Upper lobe of right lung (tissue), 1 donor: ENCODE measurements at places on chromosomes 7 and 10. TPM values are rescaled to one million over a fixed set of nuclear protein-coding genes. Genes with fewer than 3 reads are reported as not detected.

Gene PRRT4
- 0.26 TPM for total RNA-seq

Gene COL28A1
- total RNA-seq = 0.61 TPM

Gene OR6B1
- not detected for total RNA-seq

Gene GPR85
- 2.9 TPM for total RNA-seq

Gene PTPN20
- total RNA-seq = 2.6 TPM

Gene PIP
- total RNA-seq = not detected

- no peaks in the 10 kb centered on the region for H3K36me3 ChIP-seq
- no peak for DNase-seq
- peaks cover 71% of the 10 kb centered on the region for H3K4me1 ChIP-seq
- no peak overlapping the region for H3K4me3 ChIP-seq
Measured at GRCh38 chr7:99139036-99139435, 4.9 kb downstream of the SMURF1 start.

- H3K4me1 ChIP-seq = no peaks in the 10 kb centered on the region
- H3K36me3 ChIP-seq = no peaks in the 10 kb centered on the region
- no peak for DNase-seq
- no peaks in the 10 kb centered on the region for H3K27me3 ChIP-seq
- no peak overlapping the region for H3K4me3 ChIP-seq
Measured at GRCh38 chr10:69636626-69637605, 6.9 kb downstream of the FAM241B start.

GRCh38 chr10:116364868-116365267 is 40.6 kb downstream of the CCDC172 start:
- H3K27me3 ChIP-seq = no peaks in the 10 kb centered on the region
- no peak overlapping the region for H3K4me3 ChIP-seq
- no peaks in the 10 kb centered on the region for H3K36me3 ChIP-seq
- H3K27ac ChIP-seq = no peak overlapping the region

DNA sequence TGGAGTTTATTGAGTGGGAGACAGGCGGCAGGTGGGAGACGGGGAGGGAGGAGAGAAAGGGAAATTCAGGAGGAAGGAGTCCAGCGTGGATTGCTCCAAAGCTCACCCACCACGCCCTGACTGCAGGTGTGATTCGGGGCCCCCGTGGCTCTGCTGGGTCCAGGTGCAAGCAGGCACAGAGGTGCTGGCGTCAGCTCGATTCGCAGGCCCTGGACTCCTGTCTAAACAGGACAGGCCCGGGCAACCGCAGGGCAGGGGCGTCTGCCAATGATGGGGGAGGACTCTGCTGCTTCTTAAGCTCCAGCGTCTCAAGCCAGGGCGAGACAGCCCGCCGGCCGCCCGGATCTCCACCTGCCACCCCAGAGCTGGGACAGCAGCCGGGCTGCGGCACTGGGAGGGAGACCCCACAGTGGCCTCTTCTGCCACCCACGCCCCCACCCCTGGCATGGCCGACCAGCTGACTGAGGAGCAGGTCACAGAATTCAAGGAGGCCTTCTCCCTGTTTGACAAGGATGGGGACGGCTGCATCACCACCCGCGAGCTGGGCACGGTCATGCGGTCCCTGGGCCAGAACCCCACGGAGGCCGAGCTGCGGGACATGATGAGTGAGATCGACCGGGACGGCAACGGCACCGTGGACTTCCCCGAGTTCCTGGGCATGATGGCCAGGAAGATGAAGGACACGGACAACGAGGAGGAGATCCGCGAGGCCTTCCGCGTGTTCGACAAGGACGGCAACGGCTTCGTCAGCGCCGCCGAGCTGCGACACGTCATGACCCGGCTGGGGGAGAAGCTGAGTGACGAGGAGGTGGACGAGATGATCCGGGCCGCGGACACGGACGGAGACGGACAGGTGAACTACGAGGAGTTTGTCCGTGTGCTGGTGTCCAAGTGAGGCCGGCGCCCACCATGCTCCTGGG is at the start of gene CALML3:
Gene CALML3, plus strand, starts transcription at position 321 of the 920 bp plus-strand sequence. Its CDS starts 125 bp downstream, at position 446.
- H3K4me1 ChIP-seq = no peaks in the 10 kb centered on the region
- no peaks in the 10 kb centered on the region for H3K36me3 ChIP-seq
- no peak within 1 kb of the TSS for H3K27ac ChIP-seq

DNA sequence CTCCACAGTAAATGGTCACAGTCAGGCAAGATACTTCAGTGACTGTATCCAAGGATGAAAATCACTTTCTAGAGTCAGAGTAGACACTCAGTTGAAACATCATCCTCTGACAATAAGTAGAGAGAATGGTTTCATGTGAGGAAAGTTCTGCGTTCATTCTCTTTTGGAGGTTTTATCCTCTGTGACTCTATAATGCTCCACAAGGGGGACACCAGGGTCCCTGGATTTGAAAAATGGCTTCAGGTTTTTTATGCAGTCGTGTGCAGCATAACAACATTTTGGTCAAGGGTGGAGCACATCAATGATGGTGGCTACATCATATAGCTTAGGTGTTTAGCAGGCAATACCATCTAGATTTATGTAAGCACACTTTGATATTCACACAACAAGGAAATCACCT is 40.4 kb downstream of the TMEM168 start:
- no peaks in the 10 kb centered on the region for H3K36me3 ChIP-seq
- DNase-seq = no peak
- H3K4me1 ChIP-seq = no peaks in the 10 kb centered on the region
- no peak overlapping the region for H3K27ac ChIP-seq
- H3K4me3 ChIP-seq = no peak overlapping the region

DNA sequence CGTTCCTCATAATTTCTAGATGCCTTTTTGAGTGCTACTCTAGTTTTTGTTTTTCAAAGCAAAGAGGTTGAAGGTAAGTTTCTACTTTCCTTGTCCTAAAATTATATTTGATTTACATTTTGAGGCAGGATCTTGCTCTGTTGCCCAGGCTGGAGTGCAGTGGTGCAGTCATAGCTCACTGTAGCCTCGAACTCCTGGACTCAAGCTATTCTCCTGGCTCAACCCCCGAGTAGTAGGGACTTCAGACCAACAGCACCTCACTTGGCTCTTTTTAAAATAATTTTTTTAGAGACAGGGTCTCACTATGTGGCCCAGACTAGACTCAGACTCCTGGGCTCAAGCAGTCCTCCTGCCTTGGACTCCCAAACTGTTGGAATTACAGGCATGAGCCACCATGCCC is 14.8 kb downstream of the EIF4EBP2 start:
- H3K4me3 ChIP-seq = no peak overlapping the region
- DNase-seq = no peak
- H3K27me3 ChIP-seq = no peaks in the 10 kb centered on the region
- peaks cover 41% of the 10 kb centered on the region for H3K36me3 ChIP-seq

DNA sequence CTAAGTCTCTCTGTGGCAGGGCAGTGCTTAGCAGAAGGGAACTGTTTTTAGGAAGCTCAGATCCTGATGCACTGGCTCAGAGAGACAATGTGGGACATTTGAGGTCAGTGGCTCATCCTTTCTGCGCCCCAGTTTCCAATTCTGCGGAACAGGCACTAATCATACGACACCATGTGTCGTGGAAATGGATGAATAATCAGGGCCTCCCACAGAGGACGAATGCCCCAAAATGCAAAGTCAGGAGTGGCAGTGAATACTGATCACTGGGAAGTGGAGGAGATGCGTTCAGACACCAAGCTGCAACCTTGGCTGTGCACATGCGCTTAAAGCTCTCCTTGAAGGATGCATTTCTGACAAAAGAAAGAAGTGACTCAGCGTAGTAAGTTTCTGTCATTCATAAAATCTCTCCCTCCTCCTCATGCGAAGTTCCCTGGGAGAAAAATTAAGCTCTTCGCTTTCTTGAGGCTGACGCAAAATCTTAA is 21.9 kb upstream of the ECHDC3 start:
- H3K4me1 ChIP-seq = no peaks in the 10 kb centered on the region
- no peak overlapping the region for H3K4me3 ChIP-seq
- no peak overlapping the region for H3K27ac ChIP-seq
- DNase-seq = no peak
- no peaks in the 10 kb centered on the region for H3K27me3 ChIP-seq
- H3K36me3 ChIP-seq = no peaks in the 10 kb centered on the region

DNA sequence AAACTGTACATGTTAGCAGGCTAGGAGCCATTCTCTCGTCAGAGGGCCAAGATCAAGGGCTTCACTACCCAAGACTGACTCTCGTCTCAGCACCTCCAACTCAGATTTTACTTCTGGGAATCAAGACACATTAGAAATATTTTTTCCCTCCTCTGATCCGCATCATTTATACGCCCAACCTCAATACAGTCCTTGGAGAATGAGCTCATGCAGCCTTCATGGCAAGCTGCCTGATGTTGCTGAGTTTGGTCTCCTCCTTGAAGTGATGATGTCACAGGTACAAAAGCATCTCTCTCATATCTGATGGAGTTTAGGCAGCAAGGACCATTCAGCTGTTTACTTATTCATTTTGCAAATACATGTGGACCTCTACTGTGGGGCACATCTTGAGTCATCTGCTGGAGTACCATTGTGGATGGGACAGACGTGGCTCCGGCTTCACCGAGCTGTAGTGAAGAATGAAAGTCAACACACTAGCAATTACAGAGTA is 114.0 kb downstream of the BMPER start:
- no peak overlapping the region for H3K4me3 ChIP-seq
- no peaks in the 10 kb centered on the region for H3K36me3 ChIP-seq
- peak; percentile 72 for DNase-seq

DNA sequence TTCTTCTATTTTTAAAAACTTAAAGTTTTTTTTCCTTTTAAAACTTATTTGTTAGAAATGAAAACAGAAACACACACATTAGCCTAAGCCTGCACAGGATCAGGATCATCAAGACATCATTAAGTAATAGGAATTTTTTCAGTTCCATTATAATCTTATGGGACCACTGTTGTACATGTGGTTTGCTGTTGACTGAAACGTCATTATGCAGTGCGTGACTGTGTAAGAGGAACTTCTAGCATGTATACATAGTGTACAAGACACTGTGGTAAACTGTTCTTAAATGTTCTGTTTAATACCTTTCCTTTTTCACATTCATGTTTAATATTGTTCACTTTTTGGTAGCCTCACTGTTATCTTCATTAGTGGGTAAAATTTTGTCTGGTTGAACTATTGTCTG is 12.1 kb downstream of the ENTPD7 start:
- no peaks in the 10 kb centered on the region for H3K27me3 ChIP-seq
- peaks cover 9% of the 10 kb centered on the region for H3K4me1 ChIP-seq
- peaks cover 9% of the 10 kb centered on the region for H3K36me3 ChIP-seq
- no peak overlapping the region for H3K4me3 ChIP-seq
- no peak overlapping the region for H3K27ac ChIP-seq
- DNase-seq = no peak

- H3K4me3 ChIP-seq = no peak overlapping the region
- no peak for DNase-seq
- H3K4me1 ChIP-seq = no peaks in the 10 kb centered on the region
- no peaks in the 10 kb centered on the region for H3K36me3 ChIP-seq
Measured at GRCh38 chr10:95116869-95117269, 47.6 kb upstream of the CYP2C8 start.

- no peaks in the 10 kb centered on the region for H3K36me3 ChIP-seq
- H3K27ac ChIP-seq = no peak overlapping the region
- H3K4me3 ChIP-seq = no peak overlapping the region
- DNase-seq = no peak
- no peaks in the 10 kb centered on the region for H3K4me1 ChIP-seq
Measured at GRCh38 chr10:44051091-44051490, 333.8 kb downstream of the CXCL12 start.

GRCh38 chr7:31122649-31123058 is 70.5 kb downstream of the ADCYAP1R1 start:
- H3K27me3 ChIP-seq = no peaks in the 10 kb centered on the region
- H3K36me3 ChIP-seq = no peaks in the 10 kb centered on the region
- H3K27ac ChIP-seq = no peak overlapping the region
- no peak for DNase-seq
- no peak overlapping the region for H3K4me3 ChIP-seq
- peaks cover 3% of the 10 kb centered on the region for H3K4me1 ChIP-seq

GRCh38 chr10:110723224-110723891 is 79.2 kb downstream of the RBM20 start:
- no peaks in the 10 kb centered on the region for H3K36me3 ChIP-seq
- no peaks in the 10 kb centered on the region for H3K27me3 ChIP-seq
- H3K4me3 ChIP-seq = no peak overlapping the region
- no peak overlapping the region for H3K27ac ChIP-seq

DNA sequence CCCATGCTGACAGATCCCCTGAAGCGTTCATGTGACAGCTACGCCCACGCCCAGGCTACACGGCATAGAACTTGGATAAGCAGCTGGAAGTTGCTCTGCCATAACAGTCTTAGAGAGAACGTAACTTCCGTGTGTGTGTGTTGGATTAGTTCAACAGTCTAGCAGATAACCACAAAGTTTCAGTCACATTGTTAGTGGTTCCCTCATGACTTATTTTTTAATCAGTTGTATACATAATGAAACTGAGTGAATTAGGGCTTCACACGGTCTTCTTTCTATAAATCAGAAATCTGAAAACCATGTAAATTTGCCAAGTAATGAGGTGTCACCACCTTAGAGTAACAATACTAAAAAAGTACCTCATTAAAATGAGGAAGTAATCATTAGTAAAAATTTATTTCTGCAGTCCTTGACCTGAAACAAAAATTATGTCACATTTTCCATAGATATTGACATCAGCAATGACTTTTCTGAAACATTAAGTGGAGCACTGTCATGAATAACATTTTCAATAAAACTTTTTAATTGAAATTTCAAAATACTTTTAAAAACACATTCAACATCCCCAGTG is 21.7 kb upstream of the MACC1 start:
- no peaks in the 10 kb centered on the region for H3K4me1 ChIP-seq
- no peaks in the 10 kb centered on the region for H3K36me3 ChIP-seq
- DNase-seq = peak; percentile 81
- no peaks in the 10 kb centered on the region for H3K27me3 ChIP-seq
- no peak overlapping the region for H3K27ac ChIP-seq
- H3K4me3 ChIP-seq = no peak overlapping the region

- no peak for DNase-seq
- peaks cover 3% of the 10 kb centered on the region for H3K4me1 ChIP-seq
- H3K4me3 ChIP-seq = no peak overlapping the region
- no peaks in the 10 kb centered on the region for H3K27me3 ChIP-seq
- no peaks in the 10 kb centered on the region for H3K36me3 ChIP-seq
Measured at GRCh38 chr10:48460182-48460581, 144.7 kb downstream of the ARHGAP22 start.

GRCh38 chr10:107611115-107611514 is 446.6 kb upstream of the SORCS1 start:
- no peak for DNase-seq
- H3K4me3 ChIP-seq = no peak overlapping the region
- H3K4me1 ChIP-seq = no peaks in the 10 kb centered on the region

DNA sequence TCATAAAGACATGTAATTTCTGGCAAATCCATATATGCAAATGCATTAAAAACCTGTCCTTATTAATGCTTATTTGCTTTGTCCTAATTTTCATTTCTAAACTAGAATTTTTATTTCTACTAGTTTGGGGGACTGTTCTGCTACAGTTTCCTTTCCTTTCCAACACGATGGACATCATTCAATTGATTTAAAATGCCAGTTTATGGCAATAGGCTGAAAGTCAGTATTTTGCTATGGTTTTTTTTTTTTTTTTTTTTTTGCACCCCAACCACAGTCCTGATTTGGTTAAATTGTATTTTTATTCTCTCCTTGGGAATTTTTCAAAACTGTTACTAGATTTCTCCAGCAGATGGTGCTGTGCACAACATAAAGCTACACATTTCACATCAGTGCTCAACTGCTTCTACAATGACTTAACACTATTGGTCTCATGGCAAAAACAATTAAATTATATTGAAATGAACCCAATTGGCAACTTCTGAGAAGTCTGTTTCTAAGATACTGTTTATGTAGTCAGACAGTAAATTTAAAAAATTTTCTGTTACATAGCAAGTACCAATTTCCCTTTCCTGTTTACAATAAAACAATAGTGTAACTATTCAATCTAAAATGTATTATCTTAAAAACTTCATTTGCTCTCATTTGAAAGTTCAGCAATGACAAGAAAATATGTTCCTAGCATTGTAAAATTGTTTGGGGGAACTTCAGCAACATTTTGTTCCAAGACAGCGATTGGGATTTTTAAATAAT is 193.8 kb upstream of the CCDC6 start:
- no peak for DNase-seq
- no peak overlapping the region for H3K27ac ChIP-seq
- no peaks in the 10 kb centered on the region for H3K4me1 ChIP-seq
- H3K4me3 ChIP-seq = no peak overlapping the region
- H3K27me3 ChIP-seq = no peaks in the 10 kb centered on the region
